Stimulated activated CD4-positive, alpha-beta T cell treated with anti-CD3 and anti-CD28 coated beads, Interleukin-1b, Interleukin-23, amount 100 ng/mL, for 1 hour (primary cell): ENCODE measurements at places on chromosomes 5 and 9.

- DNase-seq: no peak
These were observed 26.5 kb downstream of the FLT4 start for GRCh38 chr5:180622910-180623309.

DNA sequence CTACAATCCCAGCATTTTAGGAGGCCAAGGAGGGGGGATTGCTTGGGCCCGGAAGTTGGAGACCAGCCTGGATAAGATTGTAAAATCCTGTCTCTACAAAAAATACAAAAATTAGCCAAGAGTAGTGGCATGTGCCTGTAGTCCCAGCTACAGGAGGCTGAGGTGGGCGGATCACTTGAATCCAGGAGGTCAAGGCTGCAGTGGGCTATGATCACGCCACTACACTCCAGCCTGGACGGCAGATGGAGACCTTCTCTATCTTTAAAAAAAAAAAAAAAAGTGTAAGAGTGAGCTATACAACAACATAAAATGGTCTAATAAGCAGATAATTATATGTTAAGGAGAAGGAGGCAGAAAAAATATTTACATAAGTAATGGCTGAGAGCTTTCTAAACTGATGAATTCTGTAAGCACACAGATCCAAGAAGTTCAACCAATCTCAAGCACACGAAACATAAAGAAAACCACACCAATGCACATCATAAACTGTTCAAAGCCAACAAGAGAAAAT lies 23.0 kb downstream of the CDC14B start:
- no peak for DNase-seq

GRCh38 chr5:149730620-149731331 lies 666 bp downstream of the PPARGC1B start:
- DNase-seq: peak; percentile 29

- DNase-seq: no peak
These were observed 71.0 kb downstream of the FER start for GRCh38 chr5:108818613-108819272.

- no peak for DNase-seq
These were observed 40.9 kb upstream of the IDNK start for GRCh38 chr9:83582029-83582428.

GRCh38 chr9:36592801-36593583 lies 20.3 kb downstream of the MELK start:
- DNase-seq: no peak
